ENCODE measurements at places on chromosomes 5 and 9.

DNA sequence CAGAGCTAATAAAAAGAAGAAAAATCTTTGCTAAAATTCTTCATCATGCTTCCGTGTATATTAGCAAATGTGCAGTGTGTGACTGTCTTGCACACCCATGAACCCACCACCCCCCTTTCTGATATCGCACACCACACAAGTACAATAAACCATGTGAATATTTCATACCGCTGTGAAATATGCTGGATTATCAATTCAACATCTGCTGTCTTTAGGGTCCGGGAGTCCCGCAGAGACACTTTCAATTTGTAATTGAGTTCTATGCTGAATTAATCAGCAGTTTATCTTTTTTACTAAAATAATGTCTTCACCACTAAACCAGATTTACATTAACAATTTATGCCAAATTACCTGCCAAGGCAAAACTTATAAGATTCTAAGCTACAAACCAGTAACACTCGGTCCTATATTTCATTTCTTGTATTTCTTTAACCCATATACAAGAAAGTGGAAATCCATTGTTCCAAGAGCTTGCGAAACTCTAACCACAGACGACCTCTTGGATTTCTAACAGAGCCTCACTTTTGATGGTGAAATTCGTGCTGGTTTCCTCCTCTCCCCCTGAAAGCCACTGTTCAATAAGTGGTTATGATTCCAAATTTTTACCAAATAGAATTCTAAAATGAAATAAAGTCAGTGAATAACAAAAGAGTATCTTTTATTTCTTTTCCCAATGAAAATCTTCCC, 44.2 kb downstream of the PSMB7 start:
- no peak for DNase-seq

GRCh38 chr9:111937301-111937700, 40.7 kb downstream of the UGCG start:
- no peak for DNase-seq

DNA sequence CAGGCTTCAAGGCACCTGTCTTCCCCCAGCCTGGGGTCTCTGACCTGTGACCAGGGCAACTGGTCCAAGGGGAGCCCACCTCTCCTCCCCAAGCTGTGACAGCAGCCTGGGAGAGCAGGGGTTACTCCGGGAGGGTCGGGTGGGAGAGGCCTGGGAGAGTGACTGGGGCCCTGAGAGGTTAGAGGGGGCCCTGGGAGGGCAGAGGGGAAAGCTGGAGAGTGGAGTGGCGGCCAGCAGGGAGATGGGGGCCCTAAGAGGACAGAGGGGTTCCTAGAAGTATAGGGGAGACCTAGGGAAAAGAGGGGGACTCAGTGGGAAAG, 302 bp downstream of the LCN9 start:
- no peak for DNase-seq

GRCh38 chr5:179978792-179979191, 71.1 kb upstream of the TBC1D9B start:
- no peak for DNase-seq

DNA sequence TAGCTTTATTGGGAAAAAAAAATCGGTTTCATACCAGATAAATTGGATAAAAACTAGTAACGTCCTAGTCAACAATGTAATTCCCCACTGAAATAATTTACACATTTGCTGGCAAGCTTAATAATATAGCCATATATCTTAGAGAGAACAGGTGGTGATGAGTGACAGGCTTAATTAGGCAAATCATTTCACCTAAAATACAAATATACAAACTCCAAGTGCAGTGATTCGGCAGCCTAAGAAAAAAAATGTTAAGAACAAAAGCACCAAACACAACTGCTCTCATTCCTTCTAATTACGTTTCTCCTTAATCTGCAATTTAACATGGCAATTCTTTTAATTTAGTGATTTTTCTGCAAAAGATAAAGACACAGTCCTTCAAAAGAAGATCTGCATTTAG, 56.0 kb upstream of the SLC25A51 start:
- DNase-seq, result no peak

DNA sequence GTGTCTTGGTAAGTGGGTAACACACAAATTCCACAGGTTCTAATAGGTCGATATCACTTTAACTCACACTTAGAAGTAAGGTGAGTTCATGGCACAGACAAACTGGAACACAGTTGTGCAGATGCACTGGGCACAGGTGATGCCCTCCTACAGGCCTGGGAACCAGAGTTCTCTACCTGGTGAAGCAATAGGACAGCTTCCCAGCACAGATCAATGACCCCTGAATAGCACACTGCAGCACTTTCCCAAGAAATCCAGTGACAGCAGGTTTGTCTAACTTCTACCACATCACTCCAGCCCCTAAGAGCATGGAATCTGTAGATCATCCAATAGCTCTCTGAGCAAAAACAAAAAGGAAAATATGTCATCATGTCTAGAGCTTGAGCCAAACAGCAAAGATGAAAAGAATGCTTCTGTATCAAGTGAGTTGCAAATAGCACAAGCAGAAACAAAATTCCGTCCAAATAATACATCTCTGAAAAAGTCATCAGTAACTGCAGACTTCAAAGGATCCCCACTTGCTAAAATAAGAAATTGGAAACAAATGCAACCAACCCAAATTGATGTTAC, 33.5 kb downstream of the MOCS2 start:
- DNase-seq, result no peak

DNA sequence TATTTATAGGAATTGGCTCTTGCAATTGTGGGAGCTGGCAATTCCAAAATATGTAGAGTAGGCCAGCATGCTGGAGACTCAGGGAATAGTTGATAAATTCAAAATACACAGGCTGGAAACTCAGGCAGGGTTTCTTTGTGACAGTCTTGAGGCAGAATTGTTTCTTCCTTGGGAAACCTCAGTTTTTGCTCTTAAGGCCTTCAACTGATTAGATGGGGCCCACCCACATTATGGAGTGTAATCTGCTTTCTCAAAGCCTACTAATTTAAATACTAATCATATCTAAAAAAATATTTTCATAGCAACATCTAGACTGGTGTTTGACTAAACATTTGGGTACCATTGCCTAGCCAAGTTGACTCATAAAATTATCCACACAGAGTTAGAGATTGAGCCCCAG, 27.6 kb downstream of the CWC27 start:
- DNase-seq, result no peak

- no peak for DNase-seq
Observed at GRCh38 chr5:143931476-143931875, 119.5 kb downstream of the HMHB1 start.

GRCh38 chr5:38051711-38052511, 206.4 kb upstream of the EGFLAM start:
- no peak for DNase-seq

GRCh38 chr9:133707065-133707762, 30.9 kb downstream of the SARDH start:
- no peak for DNase-seq
